ENCODE measurements at places on chromosomes 12 and 14. TPM values are rescaled to one million over a fixed set of nuclear protein-coding genes. Genes with fewer than 3 reads are reported as not detected.

Gene TRIM9
- 0.22 TPM for total RNA-seq

Gene TSPAN11
- not detected for total RNA-seq

Gene FAM186B
- total RNA-seq, result 0.29 TPM

Gene RNF31
- 145 TPM for total RNA-seq

Gene KRT86
- 3.4 TPM for total RNA-seq

Gene EFS
- not detected for total RNA-seq

Gene C12orf76
- total RNA-seq, result 25.1 TPM

Gene B4GALNT3
- 13.6 TPM for total RNA-seq

Gene IFNG-AS1
- 3.6 TPM for total RNA-seq

Gene ACACB
- total RNA-seq, result 7.5 TPM

Gene GPR68
- 43.8 TPM for total RNA-seq
